ENCODE measurements at places on chromosomes 11 and 22.

GRCh38 chr11:43833657-43834073, 47.0 kb upstream of the ALKBH3 start:
- H3K27ac ChIP-seq = no peak overlapping the region
- H3K4me3 ChIP-seq = no peak overlapping the region
- no peak for DNase-seq
- H3K27me3 ChIP-seq = no peaks in the 10 kb centered on the region

DNA sequence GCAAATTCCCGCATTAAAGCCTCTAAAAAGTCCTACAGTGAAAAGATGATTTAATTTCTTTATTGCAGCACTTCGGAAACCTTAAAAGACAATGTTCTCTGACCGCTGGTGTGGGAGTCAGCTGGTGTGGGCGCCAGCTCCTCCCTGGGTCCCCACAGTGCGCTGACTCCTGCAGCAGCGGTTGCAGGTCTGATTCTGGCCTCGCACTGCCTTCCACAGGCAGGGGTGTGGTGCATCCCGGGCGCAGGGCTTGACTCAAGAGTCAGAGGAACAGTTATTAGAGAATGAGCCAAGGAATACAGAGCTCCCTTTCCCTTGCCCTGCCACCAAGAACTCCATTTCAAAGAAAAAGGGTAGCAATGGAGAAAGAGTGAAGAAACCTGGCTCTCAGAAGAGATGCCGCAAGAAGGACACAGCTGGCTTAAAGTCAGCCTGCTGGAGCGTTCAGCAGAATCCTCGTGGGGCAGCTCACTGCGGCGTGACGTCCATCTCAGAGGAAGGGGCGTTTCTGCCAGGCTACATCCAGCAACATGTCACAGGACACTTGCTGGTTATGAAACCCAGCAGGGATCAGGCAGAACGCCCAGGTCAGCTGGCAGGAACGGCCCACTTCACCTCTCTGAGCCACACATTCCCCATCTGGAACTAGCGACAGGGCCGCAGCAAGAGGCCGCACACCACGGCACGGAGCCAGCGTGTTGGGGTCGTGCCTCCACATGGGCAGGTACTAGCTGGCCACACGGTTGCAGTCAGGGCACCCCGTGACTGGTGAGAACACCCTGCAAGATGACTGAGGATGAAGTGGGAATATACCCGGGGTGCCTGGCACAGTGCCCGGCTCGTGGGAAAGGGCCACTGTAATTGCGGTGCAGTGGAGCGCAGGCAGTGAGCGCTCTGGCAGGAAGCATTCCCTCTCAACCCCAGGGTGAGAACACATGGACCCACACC, 18.1 kb upstream of the EFCAB6 start:
- no peak overlapping the region for H3K4me3 ChIP-seq
- no peaks in the 10 kb centered on the region for H3K4me1 ChIP-seq
- H3K36me3 ChIP-seq = no peaks in the 10 kb centered on the region
- no peak overlapping the region for H3K27ac ChIP-seq

GRCh38 chr11:11157185-11157584, 195.9 kb downstream of the CSNK2A3 start:
- no peaks in the 10 kb centered on the region for H3K36me3 ChIP-seq
- peak; percentile 32 for DNase-seq
- H3K4me1 ChIP-seq = peaks cover 9% of the 10 kb centered on the region
- no peak overlapping the region for H3K27ac ChIP-seq

- H3K27me3 ChIP-seq = peaks cover 11% of the 10 kb centered on the region
- no peak overlapping the region for H3K4me3 ChIP-seq
- H3K27ac ChIP-seq = no peak overlapping the region
- H3K4me1 ChIP-seq = peaks cover 2% of the 10 kb centered on the region
- DNase-seq = no peak
- no peaks in the 10 kb centered on the region for H3K36me3 ChIP-seq
Observed at GRCh38 chr11:120858740-120859139, 165.2 kb upstream of the TBCEL start.

DNA sequence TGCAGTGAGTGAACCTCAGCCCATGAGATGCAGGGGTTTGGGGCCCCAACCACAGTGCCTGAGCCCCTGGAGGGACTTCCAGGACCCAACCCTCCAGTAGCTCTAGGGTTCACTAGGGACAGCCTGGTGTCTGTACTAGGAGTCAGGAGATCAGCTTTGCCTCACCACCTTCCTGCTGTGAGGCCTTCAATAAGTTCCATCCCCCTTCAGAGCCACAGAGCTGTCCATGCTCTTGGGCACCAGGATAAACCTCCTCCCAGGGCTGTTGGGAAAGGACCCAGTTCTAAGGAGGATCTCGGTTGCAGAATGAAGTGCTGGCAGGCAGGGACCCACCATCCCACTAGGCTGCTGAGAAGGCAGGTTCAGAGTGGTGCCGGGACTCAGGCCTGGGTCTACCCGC, 9.7 kb downstream of the ARHGEF17 start:
- no peak overlapping the region for H3K27ac ChIP-seq
- H3K36me3 ChIP-seq = no peaks in the 10 kb centered on the region
- H3K27me3 ChIP-seq = no peaks in the 10 kb centered on the region
- no peak overlapping the region for H3K4me3 ChIP-seq
- peaks cover 9% of the 10 kb centered on the region for H3K4me1 ChIP-seq
